ENCODE measurements at places on chromosomes 3 and 15.

- DNase-seq, result no peak
Measured at GRCh38 chr15:69893863-69894262, 203.9 kb downstream of the TLE3 start.

GRCh38 chr3:152793969-152794368 is 41.0 kb upstream of the P2RY1 start:
- no peak for DNase-seq

DNA sequence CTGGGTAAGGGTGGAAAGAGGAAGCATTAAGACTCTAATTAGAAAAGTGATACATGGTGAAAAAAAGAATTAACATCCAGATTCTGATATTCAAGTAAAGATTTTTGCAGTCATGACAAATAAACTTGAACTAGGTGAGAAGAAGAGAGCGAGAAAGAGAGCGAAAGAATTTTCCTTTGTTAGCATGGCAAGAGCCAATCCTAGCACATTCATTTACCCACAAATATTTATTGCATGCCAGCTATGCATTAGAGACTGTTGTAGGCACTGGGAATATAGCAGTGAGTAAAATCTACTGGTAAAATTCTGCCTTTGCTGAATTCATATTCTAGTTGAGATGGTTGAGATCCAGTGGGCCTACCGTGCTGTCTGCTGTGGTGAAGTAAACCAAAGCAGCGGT is 177.9 kb upstream of the DPH6 start:
- DNase-seq, result no peak

GRCh38 chr15:50496692-50497091 is 49.8 kb downstream of the USP50 start:
- no peak for DNase-seq

DNA sequence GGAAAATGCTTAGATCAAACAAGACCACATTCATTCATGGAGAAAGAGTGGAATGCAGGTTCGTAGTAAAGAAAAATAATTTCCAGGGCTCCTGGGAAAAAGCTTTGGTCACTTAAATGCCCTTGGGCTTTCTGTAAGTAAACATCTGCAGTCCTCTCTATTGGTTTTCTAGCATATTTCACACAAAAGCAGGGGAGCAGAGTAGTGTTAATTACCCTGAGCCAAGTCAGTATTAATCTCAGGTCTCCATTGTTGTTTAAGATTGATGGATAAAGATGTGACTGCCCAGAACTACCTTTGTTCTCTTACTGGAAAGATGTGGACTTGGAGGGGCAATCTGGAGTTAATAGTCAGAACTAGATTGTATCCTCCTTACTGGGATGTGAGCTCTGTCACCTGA is 242.6 kb downstream of the PTPRG start:
- DNase-seq, result no peak

DNA sequence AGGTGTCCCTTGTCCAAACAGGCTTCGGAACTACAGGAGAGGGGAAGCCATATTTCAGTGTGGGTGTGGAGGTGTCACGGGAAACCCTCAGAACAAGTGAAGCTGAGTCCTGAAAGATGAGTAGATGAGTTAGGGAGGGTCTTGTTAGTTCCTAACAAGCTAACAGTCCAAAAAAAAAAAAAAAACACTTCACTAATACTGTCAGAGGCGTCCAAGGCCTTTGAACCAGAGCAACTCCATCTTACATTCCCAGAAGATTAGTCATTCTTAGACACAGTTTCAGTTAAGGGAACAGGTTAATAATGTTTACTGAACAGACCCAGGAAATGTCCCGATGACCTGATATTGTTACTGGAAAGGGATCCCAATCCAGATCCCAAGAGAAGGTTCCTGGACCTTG is 7.0 kb upstream of the ATP8B4 start:
- DNase-seq, result no peak

GRCh38 chr3:29240248-29240647 is 40.6 kb upstream of the RBMS3 start:
- DNase-seq, result no peak

- DNase-seq, result no peak
Measured at GRCh38 chr3:66377800-66378199, 123.0 kb downstream of the LRIG1 start.

DNA sequence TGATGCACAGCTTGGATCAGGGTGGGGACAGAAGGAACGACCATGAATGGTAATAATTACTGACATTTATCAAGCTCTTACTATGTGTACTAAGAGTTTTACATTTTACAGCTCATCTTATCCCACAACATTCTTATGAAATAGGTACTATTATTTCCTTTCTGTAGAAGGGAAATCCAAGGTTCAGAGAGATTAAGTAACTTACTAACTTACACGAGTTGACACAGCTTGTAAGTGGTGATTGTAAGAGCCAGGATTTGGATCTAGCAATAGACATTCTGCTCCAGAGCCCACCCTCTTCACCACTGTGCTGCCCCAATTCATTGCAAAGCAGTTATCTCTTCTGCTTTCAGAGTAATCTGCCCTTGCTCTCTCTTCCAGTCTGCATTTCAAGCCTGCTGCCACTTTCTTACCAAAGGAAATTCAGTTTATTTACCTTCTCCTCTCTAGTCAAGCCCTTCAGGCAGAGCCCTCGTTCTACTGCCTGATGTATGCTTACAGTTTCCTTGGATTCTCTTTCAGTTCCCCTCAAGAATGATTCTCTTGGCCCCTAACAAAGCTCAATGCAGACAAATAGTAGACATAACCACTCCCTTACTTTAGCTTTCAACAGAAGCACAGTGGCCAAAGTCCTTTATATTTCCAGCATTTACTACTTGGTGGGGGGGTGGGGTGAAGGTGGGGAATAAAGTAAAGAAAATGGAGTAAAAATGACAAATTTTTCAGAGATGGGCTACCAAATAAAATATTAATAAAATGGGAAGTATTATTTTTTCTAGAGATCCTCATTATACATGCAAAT is 65.8 kb downstream of the ATP8B4 start:
- no peak for DNase-seq

DNA sequence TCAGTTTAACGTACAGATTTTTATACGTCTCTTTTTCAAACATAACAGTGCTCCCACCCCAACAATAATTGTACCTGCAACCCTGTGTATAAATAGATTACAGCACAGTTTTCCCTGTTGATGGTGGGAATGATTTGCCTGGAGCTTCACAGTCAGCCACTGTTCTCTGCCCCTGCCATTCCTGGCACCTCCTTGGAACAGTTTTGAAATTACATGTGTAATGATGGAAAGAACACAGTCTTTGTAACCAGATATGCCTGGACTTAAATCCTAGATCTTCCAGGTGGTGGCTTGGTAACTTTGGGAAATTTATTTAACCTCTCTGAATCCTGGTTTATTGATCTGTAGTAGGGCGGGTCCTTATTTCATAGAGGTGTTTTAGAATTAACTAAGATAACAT is 27.0 kb downstream of the CRYBG3 start:
- no peak for DNase-seq

- no peak for DNase-seq
Measured at GRCh38 chr3:78873641-78874040, 894.2 kb downstream of the ROBO1 start.

GRCh38 chr3:39158148-39158715 is 4.8 kb upstream of the CSRNP1 start:
- no peak for DNase-seq

GRCh38 chr15:96553931-96554330 is 223.4 kb downstream of the NR2F2 start:
- DNase-seq, result no peak

GRCh38 chr15:91942720-91943394 is 89.3 kb downstream of the SLCO3A1 start:
- DNase-seq, result no peak

DNA sequence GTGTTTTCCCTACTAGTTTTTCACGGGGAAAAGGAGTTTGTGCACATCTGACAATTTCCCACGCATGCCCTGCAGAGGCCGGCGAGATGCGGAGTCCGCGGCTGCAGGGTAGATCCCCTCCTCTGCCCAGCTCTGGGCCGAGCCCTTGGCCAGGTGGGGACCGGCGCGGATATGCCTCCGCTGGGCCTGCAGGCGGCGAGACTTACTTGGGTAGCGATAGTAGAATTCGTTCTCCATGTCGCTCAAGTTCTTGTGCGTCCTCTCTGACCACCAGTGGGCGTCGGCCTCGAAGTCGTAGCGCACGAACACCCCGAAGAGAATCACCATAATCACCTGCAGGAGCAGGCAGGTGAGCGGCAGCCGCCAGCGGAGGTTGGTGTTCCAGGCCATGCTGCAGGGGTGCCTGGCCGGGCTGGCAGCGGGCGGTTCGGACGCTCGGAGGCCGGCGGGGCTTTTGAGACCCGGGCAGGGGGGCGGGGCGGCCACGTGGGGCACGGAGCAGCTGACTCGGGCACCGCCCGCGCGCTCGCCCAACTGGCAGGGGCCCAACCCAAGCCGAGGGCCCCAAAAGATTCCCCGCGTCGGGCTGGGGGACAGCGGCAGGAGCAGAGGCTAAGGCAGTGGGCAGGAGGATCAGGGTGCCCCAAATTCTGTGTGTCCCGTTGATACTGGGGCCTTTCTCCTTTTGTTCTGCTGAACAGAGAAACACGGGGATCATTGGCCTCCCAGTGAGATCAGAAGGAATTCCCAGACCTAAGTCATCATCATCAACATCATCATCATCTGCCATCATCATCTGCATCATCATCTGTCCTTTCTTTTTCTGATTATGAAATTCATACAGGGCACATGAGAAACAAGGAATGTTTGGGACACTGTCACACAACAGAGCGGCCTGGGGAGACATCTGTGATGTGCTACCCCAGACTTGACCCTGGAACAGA is at the start of gene RHCG:
TSS of gene RHCG (minus strand) at position 429 of the 944 bp plus-strand sequence. CDS start at position 390, 39 bp downstream.
- no peak for DNase-seq

DNA sequence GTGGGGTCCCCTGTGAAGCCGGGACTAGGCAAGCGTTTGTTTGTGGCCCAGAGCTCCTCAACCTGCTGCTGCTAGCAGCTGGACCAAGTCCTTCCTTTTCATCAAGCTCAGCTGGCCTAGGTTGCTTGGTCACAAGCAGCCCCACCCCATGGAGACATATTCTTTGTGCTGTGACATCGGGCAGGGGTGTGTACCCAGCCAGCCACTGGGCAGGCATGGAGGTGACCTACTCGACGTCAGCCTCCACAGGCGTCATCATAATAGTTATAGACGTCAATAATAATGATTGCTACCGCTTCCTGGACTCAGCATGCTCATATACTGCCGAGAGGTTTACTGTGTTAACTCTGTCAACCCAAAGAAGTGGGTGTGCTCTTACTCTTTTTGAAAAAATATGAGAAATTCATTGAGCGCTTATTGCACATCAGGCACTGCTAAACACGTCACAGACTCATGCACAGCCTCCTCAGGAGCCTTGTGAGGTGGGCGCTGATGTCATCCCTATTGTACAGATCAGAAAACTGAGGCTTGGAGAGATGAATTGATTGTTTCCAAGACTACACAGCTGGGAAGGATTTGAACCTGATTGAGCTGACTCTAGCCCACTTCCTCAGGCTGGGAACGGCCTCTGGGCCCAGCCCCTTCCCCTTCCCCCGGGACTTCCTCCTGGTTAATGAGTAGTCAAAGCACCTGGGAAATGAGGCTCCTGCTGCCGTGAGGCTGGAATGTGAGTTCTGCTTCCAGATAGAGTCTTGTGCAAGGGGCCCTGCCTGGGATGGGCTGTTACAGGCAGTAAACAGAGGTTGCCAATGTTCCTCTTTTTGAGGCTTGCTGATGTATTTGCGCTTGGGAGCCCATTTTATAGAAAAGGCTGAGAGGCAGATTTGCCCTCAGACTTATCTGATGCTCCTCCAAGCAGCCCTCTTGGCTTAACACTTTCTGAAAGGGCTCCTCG is 16.2 kb downstream of the SLC6A6 start:
- DNase-seq, result no peak

GRCh38 chr3:166435469-166436057 is 598.3 kb upstream of the BCHE start:
- DNase-seq, result no peak

GRCh38 chr15:88932271-88932874 is 19.2 kb upstream of the MFGE8 start:
- DNase-seq, result no peak

DNA sequence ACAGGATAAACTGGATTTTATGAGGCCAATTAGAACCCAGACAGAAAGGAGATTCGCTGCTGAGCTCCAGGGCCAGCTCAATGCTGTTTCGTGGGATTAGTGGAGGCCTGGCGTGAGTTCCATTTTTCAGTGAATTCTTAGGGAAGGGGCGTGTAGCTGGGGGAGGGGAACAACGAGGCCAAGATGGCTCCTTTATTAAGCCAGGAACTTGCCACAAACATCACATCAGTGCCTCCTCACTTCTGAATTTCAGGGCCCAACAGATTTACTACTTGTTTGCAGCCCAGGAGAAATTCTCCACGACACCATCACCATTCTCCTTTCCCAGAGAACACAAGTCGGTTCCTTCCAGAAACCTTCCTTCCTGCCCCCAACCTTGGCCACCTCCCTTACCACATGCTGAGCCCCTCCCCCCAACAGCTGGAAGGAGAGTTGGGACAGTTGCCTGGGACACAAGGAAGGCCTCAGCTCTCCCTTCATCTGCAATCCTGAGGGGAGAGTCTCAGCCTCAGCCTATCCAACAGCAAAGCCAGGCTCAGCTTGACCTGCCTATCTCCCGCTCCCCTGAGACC is 5.8 kb downstream of the IGDCC4 start:
- no peak for DNase-seq

GRCh38 chr3:196108075-196108743 is 26.3 kb upstream of the TFRC start:
- no peak for DNase-seq

DNA sequence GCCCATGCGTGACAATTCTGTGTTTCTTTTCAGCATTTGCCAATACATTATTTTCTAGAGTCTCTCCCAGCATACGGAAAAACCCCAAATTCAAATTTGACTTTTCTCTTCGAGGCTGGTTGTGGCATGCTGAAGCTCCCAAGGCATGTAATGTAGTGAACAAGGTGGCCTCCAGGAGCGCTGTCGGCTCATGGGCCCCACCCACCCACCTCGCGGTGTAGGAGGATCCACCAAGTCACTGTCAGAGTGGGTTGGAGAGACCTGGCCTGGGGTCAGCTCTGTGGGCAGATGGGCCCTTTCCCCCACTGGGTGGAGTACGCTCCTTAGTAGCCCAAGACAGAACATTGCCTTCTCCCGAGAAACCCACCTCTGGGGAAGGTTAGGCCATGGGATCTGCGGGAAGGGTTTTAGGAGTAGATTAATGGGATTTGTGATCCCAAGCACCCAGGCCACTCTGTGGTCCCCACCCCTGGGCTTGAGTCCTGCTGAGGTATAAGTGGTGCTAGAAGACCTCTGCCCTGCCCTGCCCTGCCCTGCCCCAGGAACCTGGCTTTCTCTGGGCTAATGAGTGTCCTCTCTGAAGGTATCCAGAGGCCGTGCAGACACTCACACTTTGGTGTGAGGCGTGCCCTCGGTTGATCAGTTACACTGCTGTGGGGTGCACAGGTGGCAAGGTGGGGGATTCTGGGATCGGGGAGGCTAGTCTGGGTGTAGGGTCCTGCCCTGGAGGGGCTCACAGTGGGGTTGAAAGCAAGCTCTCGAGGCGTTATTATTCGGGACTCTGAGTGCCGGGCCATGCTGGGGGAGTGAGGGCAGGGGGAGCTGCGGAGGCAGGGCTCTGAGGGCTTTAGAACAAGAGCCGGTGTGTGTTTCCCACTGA is 97.9 kb downstream of the APBA2 start:
- DNase-seq, result no peak

GRCh38 chr3:42960786-42961185 is 18.3 kb upstream of the GASK1A start:
- no peak for DNase-seq

All from mesothelial cell of epicardium (in vitro differentiated cells).